ENCODE measurements at places on chromosomes 6 and 20.

DNA sequence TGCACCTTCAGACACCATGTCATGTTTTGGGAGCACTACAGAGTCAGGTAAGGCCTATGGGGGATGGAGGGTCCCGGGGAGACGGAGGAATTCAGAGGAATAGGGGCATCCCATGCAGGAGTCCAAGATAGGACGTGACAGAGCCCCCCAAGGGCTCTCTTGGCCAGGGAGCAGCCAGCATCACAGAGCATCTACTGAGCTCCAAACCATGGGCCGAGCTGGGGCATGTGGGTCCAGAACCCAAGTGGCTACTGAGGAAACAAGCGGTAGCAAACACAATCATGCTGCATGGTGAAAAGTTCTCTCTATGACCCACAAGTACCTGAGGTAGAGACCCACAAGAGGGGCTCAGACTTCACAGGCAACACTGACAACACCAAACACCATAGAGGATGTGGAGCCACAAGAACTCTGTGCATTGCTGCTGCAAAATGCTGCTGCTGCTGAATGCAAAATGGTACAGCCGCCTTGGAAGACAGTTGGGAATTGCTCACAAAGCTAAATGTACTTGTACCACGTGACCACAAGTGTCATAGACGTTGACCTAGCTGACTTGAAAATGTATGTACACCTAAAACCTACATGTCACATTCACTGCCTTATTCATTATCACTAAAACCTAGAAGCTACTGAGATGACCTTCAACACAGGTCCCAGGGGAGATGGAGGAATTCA lies 33.4 kb upstream of the MAS1L start:
- no peak for DNase-seq

GRCh38 chr20:56359212-56360132 lies 698 bp downstream of the FAM210B start:
- no peak for DNase-seq

- no peak for DNase-seq
Measured at GRCh38 chr20:23954008-23954745, 34.4 kb downstream of the GGTLC1 start.

- no peak for DNase-seq
Measured at GRCh38 chr20:33689973-33690372, 3.8 kb upstream of the E2F1 start.

- DNase-seq, result no peak
Measured at GRCh38 chr20:48393311-48393685, 434.5 kb downstream of the PREX1 start.

- DNase-seq, result no peak
Measured at GRCh38 chr20:40196846-40197436, 492.1 kb downstream of the MAFB start.
